ENCODE measurements at places on chromosomes 11 and 22. TPM values are rescaled to one million over a fixed set of nuclear protein-coding genes. Genes with fewer than 3 reads are reported as not detected.

DNA sequence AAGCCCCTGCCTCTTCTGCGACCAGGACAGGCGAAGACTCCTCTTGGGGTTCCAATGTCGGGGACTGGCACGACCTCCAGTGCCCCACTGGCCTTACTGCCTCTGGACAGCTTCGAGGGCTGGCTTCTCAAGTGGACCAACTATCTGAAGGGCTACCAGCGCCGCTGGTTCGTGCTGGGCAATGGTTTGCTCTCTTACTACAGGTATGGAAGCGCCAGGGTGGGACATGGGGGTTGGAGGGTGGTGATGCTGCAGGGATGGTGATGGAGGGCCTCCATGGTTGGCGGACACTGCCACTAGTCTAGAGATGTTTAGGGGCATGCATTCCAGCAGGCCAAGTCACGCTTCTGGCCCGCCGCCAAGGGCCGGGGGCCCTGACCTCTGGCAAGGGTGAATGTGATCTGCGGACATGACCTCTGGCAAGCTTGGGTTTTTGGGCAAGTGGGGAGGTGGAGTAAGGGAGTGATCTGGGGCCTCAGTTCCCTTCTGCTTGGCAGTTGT lies 727 bp downstream of the OSBP2 start:
- DNase-seq = peak; percentile 71

DNA sequence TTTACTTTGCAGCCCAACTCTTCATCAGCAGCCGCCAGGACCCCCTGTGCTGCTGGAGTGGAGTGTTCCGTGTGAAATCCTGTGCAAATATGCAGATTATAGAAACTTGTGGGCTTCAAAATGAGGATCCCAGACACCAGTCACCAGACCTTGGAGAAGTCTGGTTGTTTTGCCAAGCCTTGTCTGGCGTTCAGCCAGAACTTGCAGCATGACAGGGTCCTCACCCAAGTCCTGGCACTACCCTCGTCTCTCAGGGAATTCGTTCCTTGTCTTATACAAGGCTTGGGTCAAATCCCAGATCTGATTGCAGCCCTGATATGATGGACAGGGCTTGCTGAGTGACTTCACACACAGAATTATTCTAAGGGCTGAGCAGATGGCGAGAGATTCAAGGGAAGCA lies 18.9 kb downstream of the SHISAL1 start:
- no peak for DNase-seq

GRCh38 chr11:122634501-122634900 lies 21.0 kb upstream of the UBASH3B start:
- DNase-seq = peak; percentile 77

DNA sequence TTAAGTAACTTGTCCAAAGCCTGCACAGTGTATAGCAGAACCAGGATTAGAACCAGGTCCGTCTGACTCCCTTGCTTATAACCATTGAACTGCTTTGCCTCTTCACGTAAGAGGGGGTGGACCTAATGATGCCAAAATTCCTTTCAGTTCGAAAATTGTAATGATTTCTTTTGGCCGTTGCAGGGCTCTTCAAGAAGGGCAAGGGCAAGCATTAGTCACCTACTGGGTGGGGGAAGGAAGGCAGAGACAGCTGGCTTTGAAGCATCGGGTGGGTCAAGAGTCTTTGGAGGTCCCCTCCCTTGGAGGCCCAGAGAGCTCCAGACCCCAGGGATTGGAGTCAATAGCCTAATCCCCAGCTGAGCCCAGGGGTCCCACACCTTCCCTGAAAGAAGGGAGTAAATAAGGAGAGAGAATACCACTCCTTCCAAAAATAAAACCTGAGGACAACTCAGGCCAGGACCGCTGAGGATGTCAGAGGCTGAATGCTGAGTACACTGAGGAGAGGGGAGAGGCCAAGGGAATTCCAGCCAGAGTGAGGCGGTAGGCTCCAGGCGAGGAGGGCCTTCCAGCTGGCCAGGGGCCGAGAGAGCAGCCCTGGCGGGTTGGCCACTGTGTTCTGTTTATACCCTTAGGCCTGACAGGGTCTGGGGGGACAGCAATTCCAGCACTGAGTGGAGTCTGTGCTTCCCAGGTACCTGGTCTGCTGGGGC lies 14.1 kb downstream of the CREB3L1 start:
- no peak for DNase-seq

Gene MB
- not detected for total RNA-seq
